Activated T-helper 2 cell treated with anti-CD3 and anti-CD28 coated beads, Interferon-gamma antibody, Interleukin-2, Interleukin-4, amounts not matched to agents 10 μg/mL and 5 μg/mL and 100 μg/mL, durations not matched to agents 14 hours and 24 hours and 36 hours (primary cell): ENCODE measurements at places on chromosomes 7 and 10.

DNA sequence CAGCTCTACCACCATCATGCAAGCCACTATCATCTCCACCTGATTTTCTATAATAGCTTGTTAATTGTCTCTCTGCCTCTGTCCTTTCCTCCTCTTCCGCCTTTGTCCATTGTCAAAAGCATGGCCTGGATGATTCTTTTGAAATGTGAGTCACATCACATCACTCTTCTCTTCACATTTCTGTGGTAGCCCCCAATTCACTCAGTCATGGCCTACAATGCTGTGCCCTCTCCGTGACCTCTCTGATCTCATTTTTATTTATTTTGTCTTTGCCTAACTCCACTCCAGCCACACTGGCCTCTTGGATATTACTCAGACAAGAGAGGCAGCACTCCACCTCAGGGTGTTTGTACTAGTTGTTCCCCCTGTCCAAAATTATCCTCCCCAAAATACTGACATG lies 4.9 kb upstream of the ABCB4 start:
- no peak for DNase-seq

DNA sequence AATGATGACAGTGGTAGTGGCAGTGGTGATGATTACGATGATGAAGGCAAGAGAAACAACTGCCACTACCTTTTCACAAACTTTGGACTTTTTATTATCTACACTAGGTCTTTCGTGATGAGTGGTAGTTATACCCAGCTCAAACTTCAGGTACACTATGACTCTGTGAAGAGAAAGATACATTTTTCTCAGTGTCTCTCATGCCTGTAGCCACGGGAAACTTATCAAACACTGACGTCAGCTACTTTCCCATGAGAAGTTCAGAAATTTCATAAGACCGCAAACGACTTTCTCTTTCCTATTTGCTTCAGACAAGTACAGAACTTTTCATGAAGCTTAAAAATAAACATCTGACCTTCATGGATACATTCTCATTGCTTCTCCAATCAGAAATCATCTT lies 57.0 kb downstream of the CALD1 start:
- no peak for DNase-seq

DNA sequence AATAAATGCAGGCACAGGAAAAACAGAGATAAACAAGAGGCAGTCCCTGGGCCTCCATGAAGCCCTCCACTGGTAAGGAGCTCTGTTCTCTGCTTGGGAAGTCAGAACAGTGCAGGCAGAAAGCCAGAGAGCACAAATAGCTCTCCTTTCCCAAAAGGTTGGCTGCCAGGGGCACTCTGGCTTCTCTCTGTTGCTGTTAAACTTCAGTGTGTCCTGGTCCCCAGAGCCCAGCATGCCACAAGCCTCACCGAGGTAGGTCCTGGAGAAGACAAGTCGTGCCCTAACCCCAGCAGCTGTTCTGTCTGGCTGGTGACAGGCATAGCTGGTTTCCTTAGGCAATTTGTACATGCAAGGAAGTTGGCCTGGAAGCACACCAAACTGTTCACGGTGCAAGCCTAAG lies 17.3 kb downstream of the SLC16A12 start:
- DNase-seq: no peak

DNA sequence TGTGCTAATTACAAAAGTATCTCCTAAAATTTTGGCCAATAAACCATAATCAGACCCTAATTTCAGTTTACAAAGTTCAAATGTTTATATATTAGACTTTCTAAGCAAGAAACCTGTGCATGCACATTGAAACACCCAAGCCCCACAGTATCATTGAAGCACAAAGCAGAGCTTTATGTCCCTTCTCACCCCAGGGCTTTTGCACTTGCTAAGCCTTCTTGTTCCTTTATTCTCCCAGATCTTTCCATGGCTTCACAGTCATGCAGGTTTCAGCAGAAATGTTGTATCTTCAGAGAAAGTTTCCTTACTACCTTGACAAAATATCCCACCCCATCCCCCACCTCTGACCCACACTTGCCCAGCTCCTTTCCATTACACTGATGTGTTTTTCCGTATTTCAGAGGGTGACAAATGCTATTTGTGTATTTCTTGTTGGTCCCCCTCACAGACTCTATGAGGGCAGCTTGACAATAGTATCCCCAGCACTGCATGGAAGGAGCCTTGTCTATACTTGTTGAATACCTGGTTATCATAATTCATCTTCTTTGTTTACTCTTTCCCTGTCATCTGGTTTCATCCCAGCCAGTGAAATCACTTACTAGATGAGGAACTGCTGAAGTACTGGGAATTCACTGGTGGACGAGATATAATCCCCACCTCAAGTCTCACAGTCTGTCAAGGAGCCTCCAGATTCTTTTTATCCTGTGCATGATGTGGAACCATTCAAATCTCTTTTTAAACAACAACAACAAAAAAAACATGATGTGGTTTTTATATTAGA lies 24.0 kb upstream of the PCGF5 start:
- DNase-seq: no peak

GRCh38 chr10:97396056-97396455 lies 5.1 kb downstream of the RRP12 start:
- DNase-seq: no peak
